Calu3 (cell line): ENCODE measurements at places on chromosomes 3 and 15. TPM values are rescaled to one million over a fixed set of nuclear protein-coding genes. Genes with fewer than 3 reads are reported as not detected.

Gene ARPP19
- 145 and 155 TPM in 2 replicates for total RNA-seq

Gene CHST2
- 0.34 and 0.38 TPM in 2 replicates for total RNA-seq

Gene CATSPER2
- total RNA-seq: 2.1 and 4.0 TPM in 2 replicates

Gene LINGO1
- 0.27 TPM in 1 of 2 replicates, not detected in the other for total RNA-seq

Gene ZNF860
- 7.5 and 11.8 TPM in 2 replicates for total RNA-seq

Gene SAMD7
- not detected in 2 replicates for total RNA-seq

Gene FEZF2
- not detected in 2 replicates for total RNA-seq

Gene FBXO40
- total RNA-seq: not detected in 2 replicates

Gene NMNAT3
- total RNA-seq: 7.2 and 9.7 TPM in 2 replicates
